ENCODE measurements at places on chromosomes 7 and 10. TPM values are rescaled to one million over a fixed set of nuclear protein-coding genes. Genes with fewer than 3 reads are reported as not detected.

GALNT11 gene
- 30.1 TPM for total RNA-seq

DNA sequence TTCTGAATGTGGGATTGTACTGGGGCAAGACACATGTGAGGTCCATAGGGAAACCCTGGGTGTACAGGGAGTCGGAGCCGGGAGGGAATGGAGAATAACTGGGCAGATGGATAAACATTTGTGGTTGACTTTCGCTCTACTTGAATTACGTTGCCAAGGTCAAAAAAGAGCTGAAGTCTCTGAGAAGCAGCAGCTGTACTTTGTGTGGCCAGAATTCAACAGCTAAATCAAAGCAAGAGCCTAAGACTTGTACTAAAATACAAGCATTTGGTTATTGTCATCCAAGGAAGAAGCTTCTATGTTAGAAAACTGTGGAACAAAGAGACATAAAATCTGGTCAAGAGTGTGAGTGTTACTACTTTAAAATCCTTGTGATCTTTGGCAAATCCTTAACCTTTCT is 457.2 kb downstream of the ARL4A start:
- no peaks in the 10 kb centered on the region for H3K36me3 ChIP-seq
- H3K4me1 ChIP-seq: no peaks in the 10 kb centered on the region
- H3K27ac ChIP-seq: no peak overlapping the region
- no peak overlapping the region for H3K4me3 ChIP-seq
- no peak for DNase-seq

- H3K4me3 ChIP-seq: no peak overlapping the region
- no peak overlapping the region for H3K27ac ChIP-seq
- peaks cover 34% of the 10 kb centered on the region for H3K4me1 ChIP-seq
- no peak for DNase-seq
- H3K36me3 ChIP-seq: peaks cover 4% of the 10 kb centered on the region
These were observed 71.9 kb downstream of the MKI67 start for GRCh38 chr10:128054163-128054970.

- H3K27ac ChIP-seq: no peak overlapping the region
- H3K4me3 ChIP-seq: no peak overlapping the region
- no peaks in the 10 kb centered on the region for H3K27me3 ChIP-seq
- no peaks in the 10 kb centered on the region for H3K36me3 ChIP-seq
- no peak for DNase-seq
- no peaks in the 10 kb centered on the region for H3K4me1 ChIP-seq
These were observed 27.6 kb upstream of the PIK3AP1 start for GRCh38 chr10:96747734-96748550.

- H3K4me3 ChIP-seq: no peak overlapping the region
- no peaks in the 10 kb centered on the region for H3K27me3 ChIP-seq
- DNase-seq: no peak
- no peaks in the 10 kb centered on the region for H3K36me3 ChIP-seq
- peak overlapping the region; percentile 23 for H3K27ac ChIP-seq
These were observed 78.6 kb downstream of the LCOR start for GRCh38 chr10:96910488-96911395.

- no peak for DNase-seq
- H3K27me3 ChIP-seq: no peaks in the 10 kb centered on the region
- no peak overlapping the region for H3K27ac ChIP-seq
- H3K4me3 ChIP-seq: no peak overlapping the region
- H3K4me1 ChIP-seq: no peaks in the 10 kb centered on the region
These were observed 1.7 kb upstream of the CTNNA3 start for GRCh38 chr10:67697724-67698131.

DNA sequence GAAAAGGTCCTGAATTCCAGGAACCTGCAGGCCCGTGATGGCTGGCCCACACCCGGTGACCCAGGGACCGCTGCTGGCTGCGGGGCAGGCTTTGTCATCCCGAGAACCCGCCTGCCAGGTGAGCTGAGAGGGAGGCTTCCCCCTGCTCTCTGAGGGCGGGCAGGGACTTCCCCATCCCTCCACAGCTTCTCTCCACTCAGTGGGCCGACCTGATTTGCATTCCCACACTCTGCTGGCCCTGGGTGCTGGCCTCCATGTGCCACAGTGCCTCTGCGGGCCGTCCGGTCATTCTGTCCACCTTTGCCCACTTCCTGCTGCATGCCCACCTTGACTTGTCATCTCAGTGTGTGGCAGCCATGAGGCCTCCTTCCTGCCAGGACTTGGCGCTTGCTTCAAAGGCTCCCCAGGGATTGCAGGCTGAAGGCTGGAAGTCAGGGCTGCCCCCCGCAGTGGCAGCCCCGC is 35.3 kb downstream of the PALD1 start:
- H3K27me3 ChIP-seq: no peaks in the 10 kb centered on the region
- no peak overlapping the region for H3K27ac ChIP-seq
- DNase-seq: no peak
- H3K4me3 ChIP-seq: no peak overlapping the region

DNA sequence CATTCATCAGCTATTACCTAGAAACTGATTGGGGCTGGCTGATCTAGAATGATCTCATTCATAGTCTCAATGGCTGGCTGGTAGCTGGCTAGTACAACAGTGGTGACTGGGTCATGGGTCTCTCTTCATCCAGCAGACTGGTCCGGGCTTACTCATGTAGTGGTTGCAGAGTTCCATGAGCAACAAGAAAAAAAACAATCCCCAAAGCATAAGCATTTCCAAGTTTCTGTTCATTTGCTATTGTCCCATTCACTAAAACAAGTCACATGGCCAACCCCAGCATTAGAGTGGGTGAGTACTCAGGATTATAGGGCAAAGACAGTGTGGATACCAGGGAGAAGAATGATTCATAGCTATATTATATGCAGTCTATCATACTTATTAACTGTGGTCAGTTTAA is 85.2 kb upstream of the SEMA3C start:
- H3K4me3 ChIP-seq: no peak overlapping the region
- DNase-seq: no peak
- no peak overlapping the region for H3K27ac ChIP-seq

DNA sequence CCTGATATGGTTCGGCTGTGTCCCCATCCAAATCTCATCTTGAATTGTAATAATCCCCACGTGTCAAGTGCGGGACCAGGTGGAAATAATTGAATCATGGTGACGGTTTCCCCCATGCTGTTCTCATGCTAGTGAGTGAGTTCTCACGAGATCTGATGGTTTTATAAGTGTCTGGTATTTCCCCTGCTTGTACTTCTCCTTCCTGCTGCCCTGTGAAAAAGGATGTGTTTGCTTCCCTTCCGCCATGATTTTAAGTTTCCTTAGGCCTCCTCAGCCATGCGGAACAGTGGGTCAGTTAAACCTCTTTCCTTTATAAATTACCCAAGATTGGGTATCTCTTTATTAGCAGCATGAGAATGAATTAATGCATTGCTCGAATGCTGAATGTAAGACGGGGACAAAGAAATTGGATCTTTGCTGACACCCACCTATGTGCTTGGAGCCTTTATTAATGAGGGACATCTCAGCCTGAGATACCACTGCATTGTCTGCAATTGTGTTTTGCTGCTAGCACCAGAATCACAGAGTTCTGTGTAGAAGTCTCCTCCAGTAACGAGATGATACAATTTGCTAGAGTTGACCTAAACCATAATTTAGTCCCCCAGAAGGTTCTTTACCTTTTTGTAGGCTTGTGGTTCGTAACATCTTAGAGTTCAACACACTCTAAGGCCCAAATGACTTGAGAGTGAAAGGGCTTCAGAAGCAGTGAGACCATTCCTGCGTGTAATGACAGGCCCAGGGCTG is 28.6 kb downstream of the SLC35B4 start:
- no peak for DNase-seq
- no peak overlapping the region for H3K27ac ChIP-seq
- no peaks in the 10 kb centered on the region for H3K36me3 ChIP-seq
- H3K4me3 ChIP-seq: no peak overlapping the region

ASAH2 gene
- 14.0 TPM for total RNA-seq

CLEC5A gene
- total RNA-seq: 3.7 TPM

DNA sequence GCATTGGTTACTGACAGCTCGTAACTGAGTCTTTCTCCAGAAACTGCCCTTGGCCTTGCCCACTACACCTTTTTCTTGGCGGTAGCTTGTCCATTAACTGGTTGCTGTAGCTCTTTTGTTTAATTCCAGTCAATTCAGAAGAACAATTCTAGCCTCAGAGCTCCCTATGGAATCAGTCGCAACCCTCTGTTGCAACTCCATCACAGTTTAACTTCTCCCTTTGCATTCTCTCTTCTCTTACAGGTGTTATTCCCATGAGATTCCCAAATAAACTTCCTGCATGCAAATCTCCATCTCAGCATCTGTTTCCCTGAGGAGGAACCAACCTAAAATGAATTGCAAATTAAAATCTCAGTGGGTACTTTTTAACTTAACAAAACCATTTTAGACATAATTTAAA is 28.4 kb upstream of the TMEM26 start:
- H3K4me3 ChIP-seq: no peak overlapping the region
- H3K4me1 ChIP-seq: peaks cover 3% of the 10 kb centered on the region
- DNase-seq: no peak
- H3K27me3 ChIP-seq: no peaks in the 10 kb centered on the region

UTF1 gene
- not detected for total RNA-seq

DNA sequence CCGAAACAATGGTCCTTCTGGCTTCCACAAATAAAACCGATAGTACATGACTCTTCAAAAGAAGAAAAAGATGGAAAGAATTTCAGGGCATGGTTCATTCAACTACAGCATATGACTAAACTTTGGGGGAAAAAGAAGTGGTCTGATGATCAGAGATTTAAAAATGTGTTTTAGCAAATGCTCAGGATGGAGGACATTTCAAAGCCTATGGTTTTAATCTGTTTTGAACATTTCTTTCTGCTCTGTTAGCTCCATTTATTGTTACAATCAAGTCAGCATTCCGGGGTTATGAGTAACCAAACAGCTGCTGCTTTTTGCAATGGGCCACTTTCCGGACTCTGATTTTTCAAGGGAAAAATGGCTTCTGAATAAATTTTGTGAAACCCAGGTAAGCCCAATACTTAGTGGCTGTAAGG is 142.4 kb downstream of the CUBN start:
- no peak for DNase-seq
- no peaks in the 10 kb centered on the region for H3K36me3 ChIP-seq
- peak overlapping the region; percentile 66 for H3K27ac ChIP-seq
- no peak overlapping the region for H3K4me3 ChIP-seq
- peaks cover 32% of the 10 kb centered on the region for H3K4me1 ChIP-seq

- no peaks in the 10 kb centered on the region for H3K27me3 ChIP-seq
- peak overlapping the region; percentile 85 for H3K27ac ChIP-seq
- H3K4me1 ChIP-seq: peaks cover 28% of the 10 kb centered on the region
- DNase-seq: no peak
These were observed 54.1 kb upstream of the TNS3 start for GRCh38 chr7:47636081-47636432.

DNA sequence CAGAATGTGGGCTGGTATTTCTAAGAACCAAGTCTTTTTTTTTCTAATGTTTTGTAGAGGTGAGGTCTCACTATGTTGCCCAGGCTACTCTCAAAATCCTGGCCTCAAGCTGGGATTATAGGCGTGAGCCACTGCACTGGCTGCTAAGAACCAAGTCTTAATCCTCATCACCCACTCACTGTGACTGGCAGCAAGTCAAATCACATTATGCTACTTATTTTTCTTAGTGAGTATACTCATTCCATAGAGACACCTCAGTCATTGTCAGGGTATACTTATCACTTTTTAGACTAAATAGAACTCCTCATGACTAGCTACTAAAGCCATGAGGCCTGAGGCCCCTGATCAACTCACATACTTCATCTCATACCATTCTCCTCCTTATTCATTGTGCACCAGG is 116.1 kb downstream of the STRA8 start:
- no peak overlapping the region for H3K4me3 ChIP-seq
- no peaks in the 10 kb centered on the region for H3K4me1 ChIP-seq
- DNase-seq: no peak
- H3K27ac ChIP-seq: no peak overlapping the region

SPOCK2 gene
- 3.5 TPM for total RNA-seq

- no peak overlapping the region for H3K4me3 ChIP-seq
- no peaks in the 10 kb centered on the region for H3K36me3 ChIP-seq
- no peak overlapping the region for H3K27ac ChIP-seq
- no peaks in the 10 kb centered on the region for H3K27me3 ChIP-seq
- no peak for DNase-seq
- no peaks in the 10 kb centered on the region for H3K4me1 ChIP-seq
These were observed 87.1 kb downstream of the CRTAC1 start for GRCh38 chr10:97943294-97943693.

ABCB4 gene
- total RNA-seq: 1.4 TPM

GRCh38 chr10:131651674-131652437 is 249.0 kb upstream of the PPP2R2D start:
- H3K4me3 ChIP-seq: no peak overlapping the region
- no peaks in the 10 kb centered on the region for H3K4me1 ChIP-seq
- H3K36me3 ChIP-seq: no peaks in the 10 kb centered on the region
- H3K27me3 ChIP-seq: no peaks in the 10 kb centered on the region
- no peak overlapping the region for H3K27ac ChIP-seq

ATOH7 gene
- total RNA-seq: not detected

MMD2 gene
- total RNA-seq: not detected

UPK3B gene
- 3.9 TPM for total RNA-seq

- no peak overlapping the region for H3K27ac ChIP-seq
- DNase-seq: no peak
- no peaks in the 10 kb centered on the region for H3K36me3 ChIP-seq
- H3K27me3 ChIP-seq: no peaks in the 10 kb centered on the region
- H3K4me3 ChIP-seq: no peak overlapping the region
These were observed 52.6 kb downstream of the SYPL1 start for GRCh38 chr7:106059556-106059955.

GRCh38 chr10:95456516-95456915 is 104.7 kb downstream of the SORBS1 start:
- H3K27ac ChIP-seq: peak overlapping the region; percentile 93
- no peak for DNase-seq
- H3K27me3 ChIP-seq: no peaks in the 10 kb centered on the region
- H3K4me1 ChIP-seq: peaks cover 98% of the 10 kb centered on the region

- no peak overlapping the region for H3K27ac ChIP-seq
- H3K4me3 ChIP-seq: no peak overlapping the region
- peaks cover 26% of the 10 kb centered on the region for H3K4me1 ChIP-seq
- no peak for DNase-seq
These were observed 651.5 kb downstream of the LRMDA start for GRCh38 chr10:76082956-76083355.

DNA sequence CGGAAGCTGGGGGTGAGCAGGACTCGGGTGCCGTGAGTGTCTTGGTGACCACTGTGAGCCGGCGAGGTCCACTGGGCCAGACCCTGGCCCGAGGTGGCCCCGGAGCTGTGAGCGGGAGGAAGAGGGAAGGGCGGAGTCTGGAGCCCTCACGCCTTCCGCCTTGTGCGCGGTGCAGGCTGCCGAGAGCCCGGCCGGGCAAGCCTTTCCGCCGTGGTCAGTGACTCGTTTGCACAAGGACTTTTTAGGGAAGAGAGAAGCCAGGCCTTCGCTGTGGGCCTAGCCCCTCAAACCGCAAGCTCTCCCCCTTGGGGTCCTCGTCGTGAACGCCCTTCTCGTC is 40.9 kb upstream of the ZNF32 start:
- DNase-seq: no peak
- H3K4me3 ChIP-seq: peak overlapping the region; percentile 76
- peaks cover 6% of the 10 kb centered on the region for H3K4me1 ChIP-seq
- no peaks in the 10 kb centered on the region for H3K36me3 ChIP-seq

ATRNL1 gene
- 57.4 TPM for total RNA-seq
